Forelimb muscle (tissue), 1 donor: ENCODE measurements at places on chromosomes 1 and 21. TPM values are rescaled to one million over a fixed set of nuclear protein-coding genes. Genes with fewer than 3 reads are reported as not detected.

GRCh38 chr1:241551759-241552638 is 19.8 kb downstream of the KMO start:
- DNase-seq = no peak

DNA sequence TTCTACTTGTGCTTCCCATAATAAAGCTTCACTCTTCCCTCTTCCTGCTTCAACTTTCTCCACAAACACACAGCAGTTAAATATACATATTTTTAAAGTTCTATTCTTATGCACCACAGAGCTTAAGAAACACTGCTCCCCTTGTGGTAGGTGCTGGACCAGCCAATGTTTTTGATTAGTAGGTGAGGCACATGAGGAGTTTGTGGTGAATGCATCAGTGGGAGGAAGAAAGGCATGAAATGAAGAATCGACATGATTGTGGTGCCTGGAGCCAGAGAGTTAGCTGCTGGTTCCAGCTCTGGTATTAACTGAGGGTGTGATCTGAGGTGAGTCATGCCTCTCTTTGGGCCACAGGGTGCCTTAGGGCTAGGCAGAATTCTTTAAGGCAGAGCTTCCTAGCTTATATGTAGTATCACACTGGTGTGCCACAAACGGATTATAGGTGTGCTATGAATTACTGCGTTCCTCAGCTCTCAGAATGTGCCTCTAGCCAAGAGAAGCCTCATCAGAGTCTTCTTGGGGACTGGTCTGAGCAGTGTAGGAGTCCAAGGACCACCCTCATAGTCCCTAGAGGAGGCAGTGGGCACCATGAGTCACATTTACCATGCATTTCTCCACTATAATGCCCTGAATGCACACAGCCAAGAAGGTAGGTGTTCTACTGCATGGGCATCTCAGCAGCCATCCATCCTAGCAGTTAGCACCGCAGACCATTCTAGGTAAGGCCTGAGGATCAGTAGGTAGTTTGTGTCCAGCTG is 97.4 kb upstream of the SGIP1 start:
- no peak for DNase-seq

DNA sequence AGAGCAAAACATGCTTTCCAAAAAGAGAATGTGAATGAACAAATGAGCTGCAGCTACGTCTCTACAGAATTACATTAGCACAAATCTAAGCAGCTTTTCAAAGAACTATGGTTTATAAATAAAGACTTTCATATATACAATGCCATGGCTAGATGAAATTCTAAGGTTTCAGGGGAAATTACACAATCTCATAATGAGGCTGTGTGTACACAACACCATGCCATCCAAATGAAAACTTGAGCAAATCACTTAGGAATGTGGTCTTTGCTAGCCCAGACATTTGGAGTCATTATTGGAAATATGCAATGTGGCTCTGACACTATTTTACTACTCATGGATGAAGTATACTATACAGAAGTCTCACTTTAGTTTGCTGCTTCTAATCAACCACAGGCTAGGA is 37.5 kb downstream of the SPAG17 start:
- DNase-seq = no peak

GRCh38 chr1:151606857-151607256 is 5.0 kb upstream of the SNX27 start:
- no peak for DNase-seq

GRCh38 chr1:17688217-17688810 is 66.8 kb upstream of the ACTL8 start:
- no peak for DNase-seq

- peak; percentile 29 for DNase-seq
Observed at GRCh38 chr21:15249285-15249993, 184.6 kb upstream of the NRIP1 start.

DNA sequence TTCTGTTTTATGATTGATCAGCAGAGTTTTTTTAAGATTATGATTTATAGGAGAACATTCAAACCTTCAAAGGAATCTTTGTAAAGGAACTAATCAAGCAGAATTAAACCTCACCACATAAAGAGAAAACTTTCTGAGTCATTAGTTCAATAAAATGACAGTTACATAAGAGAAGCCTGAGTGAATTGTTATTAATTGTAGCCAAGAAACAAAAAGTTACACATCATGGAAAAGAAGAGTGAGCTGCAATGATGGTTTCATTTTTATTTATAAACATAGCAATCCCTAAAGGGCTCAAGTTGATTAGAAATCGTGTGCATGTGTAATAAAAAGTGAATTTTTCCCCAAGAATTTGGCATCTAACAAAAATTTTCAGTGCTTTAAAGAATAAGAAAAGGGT is 731.4 kb downstream of the LTN1 start:
- no peak for DNase-seq

GRCh38 chr21:34589511-34590282 is 25.2 kb downstream of the RCAN1 start:
- DNase-seq = no peak

GRCh38 chr21:42541618-42542017 is 28.0 kb downstream of the SLC37A1 start:
- DNase-seq = no peak

DNA sequence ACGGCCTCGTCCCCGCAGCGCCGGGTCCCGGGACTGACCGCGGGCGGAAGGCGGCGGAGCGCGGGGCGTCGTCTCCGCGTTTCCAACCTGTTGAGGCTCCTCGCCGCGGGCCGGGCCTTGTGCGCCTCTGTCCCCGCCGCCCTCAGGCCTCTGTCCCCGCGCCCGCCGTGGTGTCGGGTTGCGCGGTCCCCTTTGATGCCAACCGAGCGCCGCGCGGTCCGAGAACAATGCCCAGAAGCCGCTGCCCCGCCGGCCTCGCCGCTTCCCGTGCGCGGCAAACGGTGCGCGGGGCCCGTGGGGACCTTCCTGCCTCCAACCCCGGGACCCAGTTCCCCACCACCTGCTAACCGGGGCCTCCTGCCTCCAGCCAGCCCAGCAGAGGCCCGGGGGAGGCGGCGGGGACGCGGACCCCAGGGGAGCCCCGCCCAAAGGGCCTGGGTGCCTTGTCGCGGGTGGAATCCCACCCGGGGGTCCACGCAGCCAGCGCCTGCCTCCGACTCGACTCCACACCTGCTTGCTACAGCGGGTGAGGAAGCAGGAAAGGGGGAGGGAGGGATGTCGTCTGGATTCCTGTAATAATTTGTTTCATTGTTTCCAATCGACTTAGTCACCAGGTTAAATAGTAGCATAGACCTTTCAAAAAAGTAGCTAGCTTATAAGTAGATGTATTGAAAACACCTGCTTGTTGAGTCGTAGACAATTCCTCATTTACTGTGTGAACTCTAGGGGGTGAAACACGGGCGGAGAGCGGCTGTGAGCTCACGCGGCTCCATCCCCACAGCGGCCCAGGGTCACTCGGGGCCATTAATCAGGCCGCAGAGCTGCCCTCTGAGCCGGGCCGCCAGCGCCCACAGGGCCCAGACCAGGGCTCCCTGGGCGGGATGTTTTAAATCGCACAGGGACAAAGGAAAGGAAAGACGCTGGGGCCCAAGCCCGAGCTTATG is 1.1 kb downstream of the COL18A1 start:
- no peak for DNase-seq

DNA sequence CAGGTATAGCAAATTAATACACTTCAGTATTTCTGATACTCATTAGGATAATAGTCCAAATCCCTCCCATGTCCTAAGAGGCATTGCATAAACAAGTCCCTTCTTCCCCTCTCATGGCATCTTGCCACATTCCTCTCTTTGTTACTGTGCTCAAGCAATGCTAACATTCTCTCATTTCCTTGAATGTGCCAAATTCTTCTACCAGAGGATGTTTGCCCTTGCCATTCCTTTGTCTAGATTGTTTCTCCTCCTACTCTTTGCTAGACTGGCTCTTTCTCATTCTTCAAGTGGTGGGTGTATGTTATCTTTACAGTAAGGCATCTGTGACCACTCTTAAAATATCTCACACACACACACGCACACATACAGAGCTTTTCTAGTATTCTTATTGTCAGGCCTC is 621.0 kb upstream of the CXADR start:
- DNase-seq = no peak

- DNase-seq = no peak
Observed at GRCh38 chr1:204146965-204147364, 4.9 kb downstream of the ETNK2 start.

DNA sequence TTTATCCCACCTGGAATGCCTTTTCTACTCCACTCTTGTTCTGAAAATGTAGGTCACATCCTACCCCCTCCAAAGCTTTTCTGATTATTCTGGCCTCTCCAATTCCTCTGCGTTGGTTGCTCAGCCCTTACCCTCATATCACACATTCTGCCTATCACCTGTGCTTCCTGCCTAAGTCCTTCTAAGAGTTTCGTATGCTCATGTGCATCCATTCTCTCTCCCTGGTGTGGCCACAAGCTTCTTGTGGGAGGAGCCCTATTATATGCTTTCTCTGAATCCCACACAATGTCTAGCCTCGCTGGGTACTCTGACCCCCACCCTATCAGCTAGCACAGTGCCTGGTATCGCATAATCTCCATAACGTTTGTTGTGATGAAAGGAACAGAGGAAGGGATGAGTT is 54.2 kb downstream of the CD58 start:
- DNase-seq = no peak

DNA sequence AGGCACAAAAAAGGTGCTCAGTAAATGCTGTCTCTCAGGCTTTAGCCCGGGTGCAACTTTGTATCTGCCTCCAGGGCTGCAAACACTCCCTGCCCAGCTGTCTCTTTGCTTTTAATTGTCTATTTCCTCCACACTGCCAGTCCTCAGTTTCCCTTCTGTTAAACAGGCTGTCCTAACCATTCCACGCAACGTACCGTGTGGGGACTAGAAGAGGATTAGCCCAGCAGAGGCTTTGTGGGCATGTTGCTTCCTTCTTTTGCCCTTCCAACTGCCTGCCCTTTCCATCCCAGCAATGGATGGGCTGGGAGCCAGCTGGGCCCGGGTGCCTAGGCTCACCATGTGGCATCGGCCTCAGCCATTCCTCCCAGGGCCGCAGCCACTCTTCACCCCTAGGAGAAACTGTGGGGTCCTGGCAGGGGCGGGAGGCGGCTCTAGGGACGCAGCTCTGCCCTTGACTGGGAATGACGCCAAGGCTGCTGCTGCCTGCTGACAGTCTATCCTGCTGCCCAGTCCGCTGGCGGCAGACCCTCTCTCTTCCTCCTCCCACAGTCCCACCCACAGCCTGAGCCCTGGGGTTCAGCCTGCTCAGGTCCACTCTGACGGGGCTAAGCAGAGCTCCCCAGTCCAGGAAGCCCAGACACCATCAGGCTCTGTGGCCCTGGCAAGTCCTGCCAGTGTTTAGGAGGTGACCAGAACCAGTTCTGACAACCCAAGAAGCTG is 40.6 kb upstream of the LRP8 start:
- DNase-seq = no peak

- DNase-seq = no peak
Observed at GRCh38 chr1:4344065-4344732, 310.2 kb upstream of the AJAP1 start.

DNA sequence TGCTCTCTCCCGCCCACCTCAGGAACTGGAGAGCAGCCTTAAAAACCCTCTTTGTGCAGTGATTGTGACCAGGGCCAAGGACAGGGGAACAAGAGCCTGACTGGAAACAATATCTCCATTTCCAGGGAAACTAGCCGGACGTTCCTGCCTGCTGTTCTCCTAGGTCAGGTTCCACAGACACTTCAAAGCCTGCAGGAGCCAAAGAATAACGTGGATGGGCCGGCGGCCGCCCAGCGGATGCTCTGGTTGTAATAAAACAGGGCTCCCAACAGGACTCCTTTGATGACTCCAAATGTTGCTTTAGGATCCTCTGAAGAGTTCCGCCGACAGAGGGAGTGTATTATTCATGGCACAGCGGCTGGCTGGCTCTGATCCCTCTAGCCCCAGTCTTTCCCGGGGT is 162.2 kb downstream of the PLXNA2 start:
- DNase-seq = no peak

- no peak for DNase-seq
Observed at GRCh38 chr1:177586429-177586828, 383.4 kb downstream of the SEC16B start.

DNA sequence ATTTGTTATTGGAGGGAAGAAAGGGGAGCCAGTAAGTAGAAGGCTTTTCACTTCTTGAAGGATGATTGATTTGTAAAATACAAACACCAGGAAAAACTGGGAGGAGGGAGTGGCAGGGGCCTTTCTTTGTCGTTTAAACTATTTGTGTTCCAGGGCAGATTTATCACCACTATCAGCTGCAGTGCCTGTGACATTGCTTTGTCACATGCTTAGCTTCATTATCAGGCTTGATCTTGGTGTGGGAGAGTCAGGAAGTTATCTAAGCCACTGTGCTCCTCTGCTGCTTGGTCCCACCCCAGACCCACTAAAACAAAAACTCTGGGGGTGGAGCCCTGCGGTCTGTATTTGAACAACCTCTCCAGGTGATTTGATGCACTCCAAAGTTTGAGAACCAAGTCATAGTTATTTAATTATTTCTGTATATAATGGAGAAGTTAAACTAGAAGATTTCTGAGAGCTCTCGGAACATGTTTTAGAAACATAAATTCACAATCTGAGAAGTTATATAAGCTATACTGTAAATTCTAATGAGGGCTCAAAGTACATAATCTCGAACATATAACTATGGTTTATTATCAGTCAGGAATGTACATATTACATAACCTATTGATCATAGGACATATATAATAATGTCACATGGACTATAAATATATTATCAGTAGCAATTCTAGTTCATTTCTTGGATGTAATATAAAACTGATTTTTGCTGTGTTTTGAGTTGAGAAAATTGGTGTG is 87.9 kb downstream of the CDC14A start:
- DNase-seq = no peak

DNA sequence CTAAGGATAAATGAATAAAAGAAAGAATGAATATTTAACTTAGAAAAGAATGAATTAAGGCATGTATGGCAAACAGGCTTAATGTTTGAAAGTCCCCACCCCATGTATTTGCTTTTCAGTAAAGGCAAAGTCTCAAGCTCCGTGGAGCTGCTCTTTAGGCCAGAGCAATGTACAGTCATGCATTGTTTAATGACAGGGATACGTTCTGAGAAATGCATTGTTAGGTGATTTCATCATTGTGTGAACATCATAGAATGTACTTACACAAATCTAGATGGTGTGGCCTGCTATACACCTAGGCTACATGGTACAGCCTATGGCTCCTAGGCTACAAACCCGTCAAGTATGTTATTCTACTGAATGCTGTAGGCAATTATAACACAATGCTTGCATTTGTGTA is 51.6 kb upstream of the SPATA6 start:
- no peak for DNase-seq

DNA sequence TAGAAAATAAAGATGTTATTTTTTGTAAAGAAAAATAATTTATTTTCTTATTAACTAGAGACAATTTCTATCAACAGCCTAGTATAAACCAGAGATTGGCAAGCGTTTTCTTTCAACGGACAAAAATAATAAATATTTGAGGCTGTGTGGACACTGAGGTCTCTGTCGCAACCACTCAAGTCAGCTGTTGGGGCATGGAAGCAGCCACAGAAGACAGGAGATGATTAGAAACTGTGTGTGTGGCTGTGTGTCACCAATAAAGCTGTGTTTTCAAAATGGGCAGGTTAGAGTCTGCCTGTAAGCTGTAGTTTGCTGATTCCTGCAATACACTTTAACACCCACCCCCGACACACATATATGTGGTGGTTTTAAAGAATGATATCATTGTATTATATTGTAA is 200.6 kb upstream of the HMCN1 start:
- DNase-seq = no peak

MSH4 gene
- 0.33 TPM for polyA plus RNA-seq

OR2L3 gene
- polyA plus RNA-seq = not detected

OR2L2 gene
- 0.06 TPM for polyA plus RNA-seq

SLC44A5 gene
- polyA plus RNA-seq = 0.30 TPM

TCHH gene
- polyA plus RNA-seq = 0.03 TPM

ATAD3C gene
- polyA plus RNA-seq = 0.30 TPM

KCNE1 gene
- 0.54 TPM for polyA plus RNA-seq
